ENCODE measurements at places on chromosomes 3 and 15.

GRCh38 chr15:51089699-51090453 is 4.8 kb downstream of the TNFAIP8L3 start:
- DNase-seq, result no peak

GRCh38 chr3:191019855-191020254 is 157.4 kb upstream of the GMNC start:
- no peak for DNase-seq

- no peak for DNase-seq
Observed at GRCh38 chr3:52221141-52221562, 4.3 kb downstream of the TLR9 start.

DNA sequence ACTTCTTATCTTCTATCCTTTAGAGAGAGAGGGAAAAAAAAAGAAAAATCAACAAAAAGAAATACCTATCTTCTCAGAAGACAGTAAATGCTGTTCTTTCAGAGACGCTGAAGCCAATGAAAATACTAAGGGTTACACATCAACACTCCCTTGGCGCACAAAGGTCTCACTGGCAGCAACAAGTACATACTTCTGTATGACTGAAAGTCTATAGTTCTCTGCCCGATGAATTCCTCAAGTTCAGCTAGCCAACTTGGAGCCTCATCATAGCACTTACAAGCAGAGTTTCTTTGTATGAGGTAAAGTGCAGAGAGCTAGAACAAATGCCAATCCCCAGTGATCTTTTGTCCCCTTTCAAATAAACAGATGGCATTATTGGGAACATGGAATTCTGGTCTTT is 62.7 kb downstream of the CPNE4 start:
- DNase-seq, result no peak

DNA sequence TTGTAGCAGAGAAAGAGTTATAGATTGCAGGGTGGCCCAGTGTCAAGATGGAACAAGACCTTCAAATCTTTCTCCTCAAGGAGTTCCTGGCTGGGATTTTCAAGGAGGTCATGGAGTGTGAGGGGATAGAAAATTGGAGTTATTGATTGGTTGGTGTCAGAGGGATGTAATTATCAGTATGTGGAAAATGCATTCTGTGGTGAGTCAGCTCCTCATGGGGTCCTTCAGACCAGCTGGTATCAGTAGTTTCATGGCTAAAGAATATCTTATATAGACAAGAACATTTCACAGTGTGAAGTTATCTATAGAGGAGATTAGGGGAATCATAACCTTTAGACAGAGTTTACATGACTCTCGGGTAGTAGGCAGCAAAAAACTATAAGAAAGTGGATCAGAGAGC is 1114.0 kb upstream of the GBE1 start:
- DNase-seq, result no peak

DNA sequence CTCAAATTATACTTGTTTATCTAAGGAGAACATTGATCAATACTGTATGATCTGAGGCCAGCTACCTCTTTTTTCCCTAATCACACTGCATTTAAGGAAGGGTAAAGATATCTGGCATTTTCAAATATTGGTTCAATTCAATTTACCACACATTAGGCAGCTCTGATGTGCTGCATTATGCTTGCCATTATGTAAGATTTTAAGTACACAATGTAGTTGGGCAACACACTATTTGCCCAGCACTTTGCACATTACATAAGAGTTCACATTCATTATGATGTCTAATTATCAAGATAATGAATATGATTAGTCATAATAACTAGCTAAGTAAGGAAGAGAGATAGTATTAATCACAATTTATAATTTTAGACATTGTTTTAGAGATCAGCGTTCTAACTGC is 196.3 kb downstream of the BCHE start:
- DNase-seq, result no peak

Data from activated CD4-positive, alpha-beta T cell treated with anti-CD3 and anti-CD28 coated beads, Interleukin-2, amount 50 U/mL, for 4 hours (primary cell).